ENCODE measurements at places on chromosomes 12 and 14.
A peak's percentile ranks its signal among the peaks of the same experiment; 100 is the strongest.

- DNase-seq = no peak
Measured at GRCh38 chr12:52436000-52436827, 2.0 kb upstream of the KRT75 start.

DNA sequence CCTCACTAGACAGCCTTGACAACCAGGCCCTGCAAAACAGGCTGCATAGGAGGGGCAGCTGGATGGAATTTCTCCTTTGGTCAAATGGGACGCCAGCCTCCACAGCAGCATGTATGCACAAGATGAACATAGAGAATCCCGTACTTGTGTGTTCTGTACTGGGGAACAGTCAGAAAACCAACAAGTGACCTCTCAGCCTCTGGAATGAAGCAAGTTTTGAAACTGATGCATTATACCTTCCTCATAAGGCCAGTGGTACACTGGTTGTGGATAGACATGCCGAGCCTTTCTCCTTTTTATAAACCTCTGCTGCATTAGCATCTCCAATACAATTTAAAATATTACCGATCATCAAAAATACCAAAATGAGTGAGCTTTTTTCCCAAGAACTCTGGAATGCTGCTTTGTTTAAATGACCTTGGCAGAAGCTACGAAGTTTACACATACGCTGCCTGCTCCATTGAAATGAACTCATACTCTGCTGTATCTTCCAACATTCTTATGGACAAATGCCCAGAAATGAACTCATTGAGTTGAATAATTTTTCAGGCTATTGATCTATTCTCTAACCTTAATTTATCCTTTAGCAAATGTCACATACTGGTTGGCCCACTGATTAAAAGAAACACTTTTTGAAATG lies 47.6 kb upstream of the FERMT2 start:
- no peak for DNase-seq

GRCh38 chr12:15527201-15528080 lies 205.1 kb downstream of the PTPRO start:
- no peak for DNase-seq

DNA sequence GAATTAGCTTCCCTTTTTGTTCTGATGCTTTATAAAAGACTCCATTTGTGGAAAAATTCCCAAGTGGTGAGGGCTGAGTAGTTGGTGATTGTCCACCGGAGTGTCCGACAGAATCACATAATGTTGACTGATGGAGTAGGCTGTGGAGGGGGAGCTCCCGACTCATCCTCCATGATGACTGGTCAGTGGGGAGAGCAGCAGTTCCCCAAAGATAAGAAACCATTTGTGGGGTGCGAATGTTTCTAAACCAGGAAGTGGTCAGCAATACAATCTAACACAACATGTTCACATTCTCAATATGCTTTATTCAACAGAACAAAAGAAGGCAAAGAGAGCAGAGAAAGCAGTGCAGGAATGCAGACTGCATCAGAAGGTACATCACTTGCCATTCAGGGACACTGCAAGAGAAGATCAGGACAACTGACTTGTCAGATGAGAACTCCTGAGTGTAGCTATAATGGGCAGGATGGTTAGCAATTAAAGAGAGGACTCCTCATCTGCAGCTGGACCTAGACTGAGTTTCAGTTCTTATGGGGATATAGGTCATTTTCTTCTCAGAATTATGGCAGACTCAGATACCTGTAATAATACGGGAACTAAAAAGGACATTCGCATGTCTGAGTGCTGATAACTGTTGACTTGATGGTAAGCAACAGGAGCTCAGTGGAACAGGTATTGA lies 5.4 kb downstream of the KRT6B start:
- no peak for DNase-seq

- DNase-seq = no peak
Measured at GRCh38 chr12:11578461-11578993, 70.9 kb upstream of the ETV6 start.

- no peak for DNase-seq
Measured at GRCh38 chr12:115394496-115395220, 710.7 kb upstream of the TBX3 start.

GRCh38 chr12:114371733-114372132 lies 34.2 kb downstream of the TBX5 start:
- DNase-seq = no peak

DNA sequence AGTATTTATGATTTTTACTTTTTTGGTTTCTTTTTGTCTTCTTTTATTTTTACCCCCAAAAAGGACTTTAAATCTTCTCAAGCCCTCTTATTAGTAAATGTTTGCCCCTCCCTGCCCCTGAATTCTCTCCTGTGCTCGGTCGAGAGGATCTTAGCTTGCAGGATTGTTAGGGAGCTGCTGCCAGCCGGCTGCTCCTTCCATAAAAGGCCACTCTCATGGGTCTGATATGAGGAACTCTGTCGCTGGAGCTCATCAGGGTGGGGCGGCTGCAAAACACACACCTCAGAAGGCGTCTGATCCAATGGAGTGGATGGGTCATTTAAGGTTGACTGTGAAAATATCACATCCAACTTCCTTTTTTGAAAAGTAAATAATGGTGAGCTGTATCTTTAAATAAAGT lies 8.5 kb downstream of the LTBR start:
- DNase-seq = no peak

GRCh38 chr14:104130974-104131651 lies 7.3 kb upstream of the KIF26A start:
- DNase-seq = no peak

DNA sequence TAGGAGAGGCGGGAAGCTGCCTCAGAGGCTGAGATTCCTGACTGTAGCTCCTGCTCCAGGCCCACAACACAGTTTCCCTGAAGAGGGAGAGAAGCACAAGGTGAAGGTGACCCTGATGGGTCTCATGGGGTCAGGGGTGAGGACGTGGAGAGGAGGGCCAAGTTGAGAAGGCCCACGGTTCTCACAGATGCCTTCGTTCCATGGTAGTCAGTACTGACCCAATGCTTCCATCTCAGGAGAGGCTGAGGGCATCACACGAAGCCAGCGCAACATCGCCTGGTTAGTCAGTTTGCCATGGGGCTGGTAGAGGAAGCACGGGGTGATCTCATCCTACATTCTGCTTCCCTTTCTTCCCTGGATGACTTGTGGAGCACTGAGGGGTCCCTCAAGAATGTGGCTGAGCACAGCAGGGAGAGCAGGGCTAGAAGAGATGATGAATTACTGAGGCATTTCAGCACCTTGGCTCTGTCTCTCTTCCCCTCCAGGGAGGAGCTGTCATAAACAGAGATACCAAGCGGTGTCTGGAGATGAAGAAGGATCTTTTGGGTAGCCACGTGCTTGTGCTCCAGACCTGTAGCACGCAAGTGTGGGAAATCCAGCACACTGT lies 51.9 kb downstream of the GALNT8 start:
- no peak for DNase-seq

GRCh38 chr12:26854031-26854390 lies 21.0 kb upstream of the ITPR2 start:
- DNase-seq = no peak

GRCh38 chr14:52412426-52412825 lies 98.3 kb downstream of the PTGER2 start:
- no peak for DNase-seq

GRCh38 chr12:101881228-101881627 lies 3.8 kb downstream of the DRAM1 start:
- DNase-seq = no peak

DNA sequence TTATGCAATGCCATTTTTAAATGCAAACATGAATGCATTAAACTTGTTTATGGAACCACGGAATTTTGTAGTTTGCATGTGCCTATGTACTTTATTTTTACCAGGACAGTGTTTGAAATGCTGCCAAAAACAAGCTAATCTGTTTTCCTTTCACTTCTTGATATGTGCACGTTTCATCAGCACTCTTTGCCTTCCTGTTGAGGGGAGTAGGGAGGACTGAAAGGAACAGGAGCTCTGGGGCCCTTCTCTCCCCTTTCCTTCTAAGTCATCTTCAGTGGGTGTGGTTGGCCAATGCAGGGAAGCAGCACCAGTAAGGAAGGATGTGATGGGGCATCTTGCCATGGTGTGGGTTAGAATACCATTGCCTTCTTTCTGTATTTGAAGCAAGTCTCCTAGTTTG lies 12.1 kb upstream of the PPP4R4 start:
- no peak for DNase-seq

- no peak for DNase-seq
Measured at GRCh38 chr14:95240859-95241813, 78.6 kb downstream of the CLMN start.

- DNase-seq = no peak
Measured at GRCh38 chr12:4856596-4856995, 53.1 kb upstream of the KCNA1 start.

GRCh38 chr12:89235189-89235993 lies 116.9 kb downstream of the DUSP6 start:
- DNase-seq = no peak

DNA sequence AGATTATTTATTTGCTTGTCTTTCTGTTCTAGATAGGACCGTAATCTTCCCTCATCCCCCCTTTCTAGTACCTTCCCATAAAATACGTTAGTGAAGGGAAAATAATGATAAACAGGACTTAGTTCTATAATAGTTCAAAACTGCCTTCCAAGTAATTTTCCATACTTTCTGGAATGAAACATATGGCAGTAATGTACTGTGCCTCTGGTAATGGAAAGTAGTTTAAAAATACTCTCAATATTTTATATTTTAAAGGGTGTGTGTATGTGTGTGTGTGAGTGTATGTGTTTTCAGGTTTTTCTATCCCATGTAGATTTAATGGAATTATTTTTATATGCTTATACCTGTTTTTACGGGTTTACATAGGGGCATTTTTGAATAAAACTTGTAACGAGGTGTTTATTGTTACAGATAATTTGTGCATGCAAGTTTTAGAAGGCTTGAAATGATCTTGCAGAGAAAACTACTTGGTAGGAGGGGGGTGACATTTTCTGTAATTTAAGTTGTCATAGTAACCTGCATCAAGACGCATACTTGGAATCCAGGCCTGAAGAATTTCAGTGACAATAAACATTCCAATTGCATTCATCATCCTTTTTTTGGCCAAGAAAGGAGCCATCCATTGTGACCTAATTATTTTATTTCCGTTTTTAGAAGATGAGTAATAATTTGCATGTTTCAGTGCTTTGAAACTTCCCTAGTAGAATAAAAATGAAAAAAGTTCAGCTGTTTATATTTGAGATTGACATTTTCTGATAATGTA lies 38.9 kb downstream of the RASSF8 start:
- peak; percentile 89 for DNase-seq

DNA sequence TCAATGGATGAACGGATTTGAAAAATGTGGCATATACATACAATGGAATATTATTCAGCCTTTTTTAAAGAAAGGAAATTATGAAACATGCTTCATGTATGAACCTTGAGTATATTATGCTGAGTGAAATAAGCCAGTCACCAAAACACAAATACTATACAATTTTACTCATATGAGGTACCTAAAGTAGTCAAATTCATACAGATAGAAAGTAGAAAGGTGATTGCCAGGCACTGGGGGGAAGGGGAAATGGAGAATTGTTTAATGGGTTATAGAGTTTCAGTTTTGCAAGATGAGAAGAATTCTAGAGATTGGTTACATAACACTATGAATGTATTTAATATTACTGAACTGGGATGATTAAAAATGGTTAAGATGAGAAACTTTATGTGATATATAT lies 171.4 kb downstream of the TMTC3 start:
- DNase-seq = no peak

DNA sequence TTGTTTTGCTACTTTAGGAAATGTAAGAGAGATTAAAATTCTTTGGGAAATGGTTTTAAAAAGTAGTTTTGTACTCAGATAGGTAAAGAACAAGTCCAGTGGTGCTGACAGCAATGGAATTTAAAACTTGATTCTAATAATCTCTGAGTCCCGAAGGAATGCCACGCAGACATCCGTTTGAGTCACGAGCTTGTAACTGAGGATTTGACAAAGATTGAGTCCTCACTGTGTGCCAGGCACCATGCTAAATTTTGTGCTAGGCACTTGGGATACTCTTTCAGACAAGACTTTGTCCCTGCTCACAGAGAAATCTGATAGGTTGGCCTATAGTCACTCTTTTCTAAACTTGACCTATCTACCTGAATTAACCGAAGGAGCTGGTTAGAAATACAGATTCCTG lies 12.7 kb downstream of the FLRT2 start:
- DNase-seq = no peak

DNA sequence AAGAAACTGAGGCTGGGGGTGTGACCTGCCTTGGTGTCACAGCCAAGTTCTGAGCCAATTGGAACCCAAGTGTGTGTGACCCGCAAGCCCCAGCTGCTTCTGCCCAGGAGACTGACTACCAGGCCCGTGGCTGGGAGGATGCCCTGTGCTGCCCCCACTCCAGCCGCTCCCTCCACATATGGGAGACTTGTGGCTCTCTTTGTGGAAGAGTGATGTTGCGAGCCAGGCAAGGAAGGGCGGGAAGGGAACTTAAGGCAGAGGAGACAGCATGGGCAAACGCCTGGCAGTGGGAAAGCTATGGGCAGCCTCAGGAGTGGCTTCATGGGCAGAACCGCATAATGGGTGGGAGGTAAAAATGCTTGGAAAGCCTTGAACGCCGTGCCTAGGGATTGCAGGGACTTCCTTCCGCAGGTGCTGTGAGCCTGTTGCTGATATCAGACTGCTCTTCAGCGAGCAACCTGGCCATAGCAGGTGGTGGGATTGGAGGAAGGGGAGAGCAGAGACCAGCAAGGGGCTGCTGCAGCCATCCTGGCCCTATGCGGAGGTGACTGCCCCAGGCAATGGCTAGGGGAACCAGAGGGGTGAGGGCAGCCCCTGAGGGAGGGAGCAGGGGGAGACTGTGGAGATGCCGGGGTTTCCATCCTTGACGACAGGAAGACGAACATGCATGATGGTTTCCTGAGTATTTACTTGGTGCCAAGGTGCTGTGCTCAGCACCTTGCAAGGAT lies 115.7 kb downstream of the LGMN start:
- DNase-seq = no peak

- DNase-seq = no peak
Measured at GRCh38 chr12:50572287-50572686, 67.5 kb downstream of the DIP2B start.

- no peak for DNase-seq
Measured at GRCh38 chr14:87178277-87178676, 814.7 kb downstream of the GALC start.

DNA sequence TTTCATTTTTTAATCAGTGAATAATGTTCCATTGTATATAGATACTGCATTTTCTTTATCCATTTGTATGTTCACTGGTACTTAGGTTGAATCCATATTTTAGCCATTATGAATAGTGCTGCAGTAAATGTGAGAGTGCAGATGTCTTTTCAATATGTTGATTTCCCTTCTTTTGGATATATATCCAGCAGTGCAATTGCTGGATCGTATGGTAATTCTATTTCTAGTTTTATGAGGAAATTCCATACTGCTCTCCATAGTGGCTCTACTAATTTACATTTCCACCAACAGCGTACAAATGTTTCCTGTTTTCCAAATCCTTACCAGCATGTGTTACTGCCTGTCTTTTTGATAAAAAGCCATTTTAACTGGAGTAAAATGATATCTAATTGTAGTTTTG lies 288.5 kb upstream of the GARIN2 start:
- DNase-seq = no peak

GRCh38 chr14:23727566-23728335 lies 91.6 kb downstream of the DHRS2 start:
- peak; percentile 26 for DNase-seq

GRCh38 chr14:101072531-101072930 lies 169.0 kb upstream of the RTL1 start:
- DNase-seq = no peak

Measured in SW 1271 (cell line).